ENCODE measurements at places on chromosomes 11 and 22.

DNA sequence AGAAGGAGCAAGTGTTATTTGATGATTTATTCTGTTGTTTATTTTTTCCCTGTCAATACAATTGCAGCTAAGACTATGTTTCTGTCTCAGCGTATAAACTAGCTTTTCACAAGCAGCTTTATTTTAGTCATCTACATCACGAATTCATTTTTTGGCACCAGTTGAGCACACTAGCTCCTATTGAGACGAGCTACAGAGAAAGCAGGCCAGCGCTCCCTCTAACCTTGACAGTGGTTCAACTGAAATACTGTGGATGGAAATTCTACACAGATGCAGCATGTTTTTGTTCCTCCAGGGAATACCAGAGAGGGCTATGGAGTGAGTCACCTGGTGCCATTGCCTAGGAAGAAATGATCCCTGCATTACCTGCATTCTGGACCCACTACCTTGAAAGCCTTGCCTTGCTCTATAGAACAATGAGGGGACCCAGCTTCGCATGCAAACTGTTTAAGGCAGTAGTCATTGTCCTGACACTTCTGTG lies 108.2 kb upstream of the ARHGAP42 start:
- no peak for DNase-seq

GRCh38 chr22:35506259-35506570 lies 34.4 kb upstream of the RASD2 start:
- no peak for DNase-seq

DNA sequence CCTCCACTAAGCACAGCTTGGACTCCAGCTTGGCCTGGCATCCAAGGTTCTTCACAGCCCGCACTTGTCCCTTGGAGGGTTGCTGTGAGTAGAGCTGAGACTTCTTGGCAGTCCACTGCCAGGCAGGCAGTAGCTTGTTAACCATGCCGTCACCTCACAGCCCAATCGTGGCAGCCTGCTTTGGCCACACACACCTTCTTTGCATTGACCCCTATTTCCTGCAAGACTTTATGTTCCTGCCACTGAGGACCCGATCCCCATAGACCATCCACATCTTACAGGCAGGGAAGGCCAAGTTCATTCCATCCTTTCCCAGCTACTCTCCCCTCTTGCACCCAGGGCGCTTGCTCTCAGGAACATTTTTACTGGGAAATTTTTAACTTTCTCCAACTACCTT lies 2.5 kb upstream of the PYGM start:
- DNase-seq, result no peak

DNA sequence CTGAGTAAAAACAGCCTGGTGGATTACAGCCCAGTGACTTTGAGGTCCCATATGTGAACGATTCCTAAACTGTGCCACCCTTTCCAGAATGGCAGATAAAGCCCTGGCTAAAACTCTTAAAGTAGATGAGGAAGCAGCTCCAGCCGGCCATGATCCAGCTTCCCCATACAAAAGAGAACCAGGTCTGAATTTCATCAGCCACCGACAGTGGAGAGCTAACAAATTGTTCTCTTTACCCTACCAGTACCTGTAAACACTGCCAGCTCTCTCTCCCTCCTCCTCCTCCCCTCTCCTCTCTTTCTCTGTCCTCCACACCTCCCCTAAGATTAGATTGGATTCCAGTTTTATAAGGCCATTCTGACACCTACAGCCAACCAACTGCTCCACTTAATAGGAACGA lies 176.9 kb downstream of the DSCAML1 start:
- DNase-seq, result no peak

- DNase-seq, result no peak
Observed at GRCh38 chr11:15627560-15627959, 512.8 kb downstream of the INSC start.

DNA sequence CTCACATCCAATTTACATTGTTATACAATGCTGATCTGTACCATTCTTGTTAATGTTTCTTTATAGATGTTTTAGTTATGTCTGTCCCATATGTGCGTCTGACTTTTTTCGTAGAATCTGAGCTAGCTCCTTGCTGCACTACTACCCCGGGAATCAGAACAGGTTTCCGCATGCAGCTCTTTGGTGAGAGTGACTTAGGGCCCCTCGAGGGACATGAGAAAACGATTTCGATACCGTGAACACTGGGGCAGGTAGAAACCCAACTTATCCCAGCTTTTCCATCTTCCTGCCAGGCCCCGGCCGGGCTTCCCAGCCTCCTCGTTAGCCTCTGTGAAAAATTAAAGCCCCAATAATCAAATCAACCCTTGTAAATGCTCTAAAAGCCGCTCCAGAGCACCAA lies 23.4 kb upstream of the PKNOX2 start:
- no peak for DNase-seq

GRCh38 chr11:28524098-28524497 lies 415.9 kb downstream of the METTL15 start:
- no peak for DNase-seq

GRCh38 chr11:2535673-2536439 lies 91.0 kb downstream of the KCNQ1 start:
- DNase-seq, result no peak

DNA sequence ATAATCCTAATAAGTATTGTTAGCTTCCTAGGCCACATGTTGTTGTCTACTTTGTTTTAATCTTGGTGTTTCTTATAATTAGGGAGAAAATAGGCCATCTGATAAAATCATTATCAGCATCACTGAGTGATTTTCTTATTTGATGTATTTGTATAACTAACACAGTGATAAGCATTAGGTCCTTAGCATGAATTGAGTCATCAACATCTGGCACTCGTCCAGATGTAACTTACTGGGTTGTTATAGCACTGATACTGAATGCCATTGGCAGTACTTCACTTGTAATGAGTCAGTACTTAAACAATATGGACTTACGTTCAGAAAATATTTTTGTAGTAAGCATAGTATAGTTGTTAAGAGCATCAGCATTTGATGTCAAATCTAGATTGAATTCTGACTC lies 16.2 kb downstream of the API5 start:
- DNase-seq, result no peak

GRCh38 chr11:61683961-61684869 lies 4.0 kb downstream of the DAGLA start:
- no peak for DNase-seq

DNA sequence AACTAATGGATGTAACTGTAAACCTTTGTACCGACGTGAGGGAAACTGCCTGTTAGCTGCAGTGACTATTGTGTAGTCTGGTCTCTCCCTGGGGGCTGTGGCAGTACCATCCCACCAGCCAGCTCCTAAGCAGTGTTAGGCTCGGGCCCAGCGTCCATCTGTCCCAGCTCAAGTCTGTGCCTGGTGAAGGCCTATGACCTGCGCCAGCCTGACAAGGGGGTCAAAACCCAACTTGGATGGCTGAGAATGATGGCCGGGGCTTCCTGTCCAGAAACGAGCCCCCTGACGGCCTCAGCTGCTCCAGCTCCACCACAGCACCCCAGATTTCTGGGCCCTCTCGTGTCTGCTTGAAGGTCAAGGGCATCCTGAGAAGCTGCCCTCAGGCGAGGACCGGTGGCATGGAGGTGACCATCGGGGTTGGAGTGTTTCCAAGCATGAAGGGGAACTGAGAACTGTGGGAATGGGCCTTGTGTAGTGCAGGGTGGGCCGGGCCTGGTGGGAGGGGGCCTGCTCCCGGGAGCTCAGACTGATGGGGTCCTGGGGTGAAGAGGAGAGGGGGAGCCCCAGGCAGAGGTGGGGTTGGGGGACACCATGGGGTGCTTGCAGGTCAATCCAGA lies 14.3 kb upstream of the SPI1 start:
- no peak for DNase-seq

DNA sequence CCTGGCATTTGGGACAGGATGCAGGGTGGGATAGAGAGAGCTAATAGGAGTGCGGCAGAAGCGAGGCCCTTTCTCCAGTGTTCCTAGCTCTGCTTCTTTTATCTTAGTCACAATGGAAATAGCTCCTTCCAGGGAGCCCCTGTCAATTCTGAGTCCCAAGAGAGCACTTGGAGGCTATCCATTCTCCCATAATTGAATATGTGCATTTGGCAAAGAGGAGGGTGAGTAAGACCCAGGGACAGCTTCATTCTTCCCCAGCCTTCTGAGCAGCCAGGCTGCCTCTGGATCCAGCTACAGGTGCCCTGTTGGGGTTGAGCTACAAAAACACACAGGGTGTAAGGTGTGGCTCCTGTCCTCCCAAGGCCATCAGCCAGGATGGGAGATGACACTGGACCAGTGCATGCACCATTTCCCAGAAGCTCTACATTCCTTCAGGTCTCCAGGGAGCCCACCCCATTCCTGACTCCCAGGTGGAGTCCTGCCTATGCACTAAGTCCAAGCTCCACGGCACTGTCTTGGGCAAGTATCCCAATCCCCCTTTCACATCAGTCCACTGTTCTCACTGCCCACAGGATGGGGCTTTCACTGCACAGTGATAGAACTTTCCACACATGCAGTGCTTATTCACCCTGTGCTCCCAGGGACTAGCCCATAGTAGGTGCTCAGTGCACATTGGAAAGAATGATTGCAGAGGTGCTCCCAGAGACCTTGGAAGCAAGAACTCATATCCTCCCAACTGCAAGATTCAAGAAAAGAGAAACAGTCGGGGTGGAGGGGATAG lies 6.2 kb downstream of the MS4A10 start:
- DNase-seq, result no peak

DNA sequence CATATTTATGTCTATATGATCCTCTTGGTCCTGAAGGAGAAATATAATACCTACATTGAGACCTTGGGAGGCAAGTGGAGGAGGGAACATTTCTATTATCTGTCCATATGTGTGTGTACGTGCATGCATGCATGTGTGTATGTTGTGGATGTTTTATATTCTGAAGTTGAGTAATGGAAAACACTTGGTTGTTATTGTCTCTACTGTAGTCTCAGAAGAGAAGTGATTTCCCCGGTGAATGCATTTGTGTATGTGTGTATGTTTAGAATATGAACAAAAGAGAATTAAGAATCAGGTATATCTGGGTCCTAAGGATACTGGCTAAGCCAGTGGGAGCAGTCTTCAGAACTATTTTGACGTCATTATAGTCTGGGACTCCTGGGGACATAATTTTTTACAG lies at the start of gene OR52N1:
OR52N1 (minus strand) TSS at position 101 of the 400 bp plus-strand sequence. CDS start 2,449 bp downstream, outside the sequence.
- DNase-seq, result no peak

DNA sequence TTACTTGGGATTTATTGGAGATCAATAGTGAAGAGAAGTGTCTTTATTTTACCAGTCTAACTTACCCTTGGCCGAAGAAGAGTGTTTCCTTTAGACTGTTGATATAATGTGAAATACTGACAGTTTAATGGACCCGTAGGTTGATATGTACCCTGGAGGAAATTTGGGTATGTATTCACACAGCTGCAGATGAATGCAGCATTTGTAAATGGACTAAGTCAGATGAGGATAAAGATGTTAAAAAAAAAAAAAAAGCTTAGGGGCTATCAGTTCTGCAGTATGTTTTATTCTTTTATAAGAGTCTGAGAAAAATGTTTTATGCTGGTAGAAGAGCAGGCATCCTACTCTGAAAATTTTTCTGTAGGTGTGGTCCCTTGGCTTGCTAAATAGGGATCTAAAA lies 2.7 kb downstream of the REXO2 start:
- no peak for DNase-seq

DNA sequence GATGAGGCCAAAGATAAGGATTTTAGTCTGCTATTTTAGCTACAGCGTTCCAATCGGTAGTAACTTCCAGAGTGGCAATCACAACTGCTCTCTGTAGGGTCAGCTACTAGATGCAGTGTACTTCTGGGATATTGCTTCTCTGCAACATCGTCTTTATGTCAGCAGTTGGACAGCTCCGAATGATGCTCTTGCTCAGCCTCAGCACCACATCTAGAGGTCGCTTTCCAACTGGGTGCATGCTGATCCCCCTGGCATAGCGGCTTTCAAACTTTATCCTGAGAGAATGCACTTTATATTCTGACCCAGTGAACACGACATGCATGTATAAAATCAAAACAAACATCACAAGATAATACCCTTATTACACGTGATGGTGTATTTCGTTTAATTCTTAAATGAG lies 219.6 kb downstream of the C11orf87 start:
- no peak for DNase-seq

GRCh38 chr22:48528221-48528915 lies 1299.3 kb downstream of the BRD1 start:
- DNase-seq, result no peak

GRCh38 chr11:84250834-84251613 lies 964.9 kb upstream of the CCDC90B start:
- no peak for DNase-seq

DNA sequence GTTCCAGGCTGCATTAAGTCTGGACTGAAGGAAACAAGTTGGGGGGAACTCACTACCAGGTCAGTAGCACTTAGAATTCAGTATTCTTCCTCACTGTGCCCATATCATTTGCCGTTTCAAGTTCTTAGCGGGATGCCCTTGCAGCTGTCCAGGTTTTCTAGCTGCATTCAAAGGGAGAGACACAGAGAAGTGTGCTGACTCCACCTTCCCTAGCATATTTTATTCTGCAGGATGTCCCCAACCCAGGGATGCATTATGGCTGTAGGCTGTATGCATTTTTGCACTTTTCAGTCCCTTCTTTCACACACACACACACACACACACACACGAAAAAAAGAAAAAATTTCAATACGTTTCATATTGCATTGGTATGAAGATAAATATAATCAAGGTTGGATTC lies 35.8 kb upstream of the MAPK1 start:
- DNase-seq, result no peak

GRCh38 chr22:34080433-34080832 lies 160.2 kb upstream of the LARGE1 start:
- DNase-seq, result no peak

DNA sequence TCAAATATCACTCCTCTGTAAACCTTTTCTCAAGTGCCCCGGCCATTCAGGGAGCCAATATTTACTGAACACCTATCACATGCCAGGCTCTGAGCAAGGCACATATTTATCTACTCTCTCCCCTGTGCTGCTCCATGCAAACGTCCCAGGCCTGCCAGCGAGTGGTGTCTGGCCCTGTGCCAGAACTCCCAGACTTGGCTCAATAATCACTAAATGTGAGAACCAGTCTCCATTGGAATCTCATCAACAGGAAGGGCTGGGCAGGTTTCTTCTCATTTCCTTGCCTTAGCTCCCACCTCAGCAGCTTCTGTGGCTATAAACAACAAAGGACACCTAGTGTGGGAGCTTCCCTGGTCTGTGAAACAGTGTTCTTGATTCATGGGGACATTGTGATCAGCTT lies 21.7 kb downstream of the RASSF10 start:
- no peak for DNase-seq

DNA sequence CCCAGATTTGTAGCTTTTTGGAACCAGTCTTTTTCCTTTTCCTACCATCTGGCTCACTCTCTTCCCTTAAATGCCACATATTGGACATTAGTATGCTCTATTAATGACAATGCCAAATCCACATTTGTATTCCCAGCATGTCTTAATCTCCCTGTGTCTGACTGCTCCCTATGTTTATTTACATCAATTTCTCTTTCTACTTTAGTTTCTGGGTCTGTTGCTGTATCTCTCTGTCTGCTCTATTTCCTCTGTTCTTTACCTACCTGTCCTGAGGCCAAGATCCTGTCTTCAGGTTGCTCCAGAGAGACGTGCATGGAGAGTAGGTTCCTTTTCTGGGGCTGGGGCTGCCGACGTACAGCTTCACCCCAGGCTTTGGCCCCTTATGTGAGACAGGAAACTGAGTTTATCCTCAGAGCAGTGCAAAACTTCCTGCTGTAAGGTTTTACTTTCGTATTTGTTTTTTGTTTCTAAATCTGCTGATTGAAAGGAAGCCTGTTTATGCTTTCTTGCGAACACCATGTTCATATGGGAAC lies 25.6 kb downstream of the OR2AG2 start:
- DNase-seq, result no peak

- no peak for DNase-seq
Observed at GRCh38 chr11:27041141-27041899, 705 bp downstream of the BBOX1 start.

Data from caudate nucleus (tissue), 63 donors.